ENCODE measurements at places on chromosomes 1 and 21. TPM values are rescaled to one million over a fixed set of nuclear protein-coding genes. Genes with fewer than 3 reads are reported as not detected.

DNA sequence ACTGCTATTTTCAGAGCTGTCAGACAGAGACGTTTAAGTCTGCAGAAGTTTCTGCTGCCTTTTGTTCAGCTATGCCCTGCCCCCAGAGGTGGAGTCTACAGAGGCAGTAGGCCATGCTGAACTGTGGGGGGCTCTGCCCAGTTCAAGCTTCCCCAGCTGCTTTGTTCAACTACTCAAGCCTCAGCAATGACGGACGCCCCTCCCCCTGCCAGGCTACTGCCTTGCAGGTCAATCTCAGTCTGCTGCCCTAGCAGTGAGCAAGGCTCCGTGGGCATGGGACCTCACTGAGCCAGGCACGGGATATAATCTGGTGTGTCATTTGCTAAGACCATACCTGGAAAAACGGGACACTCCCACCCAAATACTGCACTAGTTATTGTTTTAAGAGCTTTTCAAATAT is 219.7 kb downstream of the BRINP3 start:
- DNase-seq = no peak

The GPA33 gene
- total RNA-seq = not detected

DNA sequence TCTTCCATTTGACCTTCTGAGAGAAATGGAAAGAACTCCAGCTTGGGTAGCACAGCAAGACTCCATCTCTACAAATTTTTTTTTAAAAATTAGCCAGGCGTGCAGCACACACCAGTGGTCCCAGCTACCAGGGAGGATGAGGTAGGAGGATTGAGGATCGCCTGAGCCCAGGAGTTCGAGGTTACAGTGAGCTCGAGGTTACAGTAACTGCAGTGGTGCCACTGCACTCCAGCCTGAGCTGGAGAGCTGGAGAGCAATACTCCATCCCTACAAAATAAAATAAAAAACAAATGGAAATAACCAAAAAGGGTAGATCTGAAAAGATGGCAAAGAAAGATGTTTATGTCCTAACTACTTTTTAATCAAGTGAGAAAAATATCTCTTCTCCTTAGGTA is 14.5 kb downstream of the POGZ start:
- DNase-seq = no peak

GRCh38 chr21:41783476-41784180 is 16.8 kb upstream of the RIPK4 start:
- no peak for DNase-seq

DNA sequence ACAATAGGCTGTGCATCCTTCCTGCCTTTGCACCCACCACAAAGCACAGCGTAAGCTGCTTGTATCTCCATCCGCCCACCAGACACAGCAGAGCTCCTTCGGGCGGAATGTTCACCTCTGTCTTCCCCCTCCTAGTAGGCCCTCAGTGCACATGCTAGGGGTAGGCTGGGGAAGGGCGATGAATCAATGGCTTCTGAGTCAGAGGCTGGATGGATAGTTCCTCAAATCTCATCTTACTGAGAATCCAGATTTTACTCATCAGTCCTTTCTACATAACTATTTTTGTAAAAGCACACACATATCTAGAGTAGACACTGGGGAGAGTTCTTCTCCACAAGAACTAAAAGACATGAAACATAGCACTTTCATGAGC is 73.8 kb downstream of the BCAR3 start:
- DNase-seq = peak; percentile 87

- no peak for DNase-seq
Measured at GRCh38 chr1:101238031-101238628, 1.3 kb downstream of the S1PR1 start.

DNA sequence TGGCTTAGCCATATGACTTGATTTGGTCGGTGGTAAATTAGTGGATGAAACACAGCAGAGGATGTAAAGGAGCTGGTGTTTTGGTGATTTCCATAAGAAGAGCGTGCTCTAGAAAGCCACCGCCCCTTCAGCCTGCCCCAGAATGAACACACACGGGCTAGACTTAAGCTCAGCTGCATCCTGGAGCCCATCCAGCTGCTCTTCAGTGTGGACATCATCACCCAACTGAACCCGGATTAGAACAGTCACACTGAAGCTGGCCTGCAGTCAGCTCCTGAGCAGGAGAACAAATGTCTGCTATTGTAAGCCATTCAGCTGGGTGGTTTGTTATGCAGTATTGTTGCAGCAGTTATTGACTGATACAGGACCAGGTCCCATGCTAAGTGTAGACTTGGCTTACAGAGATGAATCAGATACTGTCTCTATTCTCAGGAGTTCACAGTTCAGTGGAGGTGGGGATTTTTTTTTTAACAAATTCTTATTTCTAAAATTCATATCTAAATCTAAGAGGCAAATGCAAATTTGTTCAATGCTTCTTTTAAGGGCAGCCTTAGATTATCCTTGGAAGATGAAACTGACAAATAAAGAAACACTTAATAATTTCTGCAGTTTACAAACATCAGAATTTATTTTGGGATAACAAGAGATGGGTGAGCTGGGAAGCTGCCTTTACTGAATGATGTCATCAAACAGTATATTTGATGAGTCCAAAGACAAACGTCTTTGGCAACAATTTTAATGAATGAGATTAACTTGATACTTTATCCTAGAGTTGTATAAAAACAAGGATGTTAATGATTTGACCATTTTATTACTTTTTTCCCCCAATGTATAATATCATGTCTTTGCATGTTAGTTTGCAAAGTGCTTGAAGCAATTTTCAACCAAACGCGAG is 251.2 kb downstream of the TRABD2B start:
- no peak for DNase-seq

DNA sequence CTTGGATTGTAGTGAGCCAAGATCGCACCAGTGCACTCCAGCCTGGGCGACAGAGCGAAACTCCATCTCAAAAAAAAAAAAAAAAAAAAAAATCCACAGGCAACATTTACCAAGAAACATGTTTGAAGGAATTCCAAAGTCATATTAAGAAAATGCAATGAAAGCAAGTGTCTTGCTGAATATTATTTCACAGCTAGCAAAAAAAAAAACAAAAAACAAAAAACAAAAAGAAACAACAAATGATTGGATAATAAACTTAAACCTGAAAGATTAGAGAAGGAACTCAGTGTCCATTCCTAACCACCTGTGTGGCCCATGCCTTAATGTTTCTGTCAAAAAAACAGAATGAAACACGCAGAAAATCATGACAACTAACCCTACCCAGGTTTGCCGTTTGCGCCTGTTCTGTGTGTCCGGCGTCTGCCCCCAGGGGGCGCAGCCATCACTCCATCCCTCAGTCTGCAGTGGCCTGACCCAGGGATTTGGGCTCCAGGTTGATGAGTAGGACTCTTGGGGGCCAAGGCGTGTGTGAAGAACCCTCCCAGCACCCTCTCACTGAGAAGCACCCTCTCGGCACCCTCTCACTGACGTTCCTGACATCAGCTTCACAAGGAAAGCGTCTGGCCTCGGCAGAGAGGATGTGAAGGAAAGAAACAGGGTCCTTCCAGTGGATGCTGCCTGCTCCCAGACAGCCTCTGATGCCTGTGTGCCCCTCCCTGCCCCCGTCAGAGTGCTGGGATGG is 19.2 kb upstream of the PTTG1IP start:
- DNase-seq = peak; percentile 97

DNA sequence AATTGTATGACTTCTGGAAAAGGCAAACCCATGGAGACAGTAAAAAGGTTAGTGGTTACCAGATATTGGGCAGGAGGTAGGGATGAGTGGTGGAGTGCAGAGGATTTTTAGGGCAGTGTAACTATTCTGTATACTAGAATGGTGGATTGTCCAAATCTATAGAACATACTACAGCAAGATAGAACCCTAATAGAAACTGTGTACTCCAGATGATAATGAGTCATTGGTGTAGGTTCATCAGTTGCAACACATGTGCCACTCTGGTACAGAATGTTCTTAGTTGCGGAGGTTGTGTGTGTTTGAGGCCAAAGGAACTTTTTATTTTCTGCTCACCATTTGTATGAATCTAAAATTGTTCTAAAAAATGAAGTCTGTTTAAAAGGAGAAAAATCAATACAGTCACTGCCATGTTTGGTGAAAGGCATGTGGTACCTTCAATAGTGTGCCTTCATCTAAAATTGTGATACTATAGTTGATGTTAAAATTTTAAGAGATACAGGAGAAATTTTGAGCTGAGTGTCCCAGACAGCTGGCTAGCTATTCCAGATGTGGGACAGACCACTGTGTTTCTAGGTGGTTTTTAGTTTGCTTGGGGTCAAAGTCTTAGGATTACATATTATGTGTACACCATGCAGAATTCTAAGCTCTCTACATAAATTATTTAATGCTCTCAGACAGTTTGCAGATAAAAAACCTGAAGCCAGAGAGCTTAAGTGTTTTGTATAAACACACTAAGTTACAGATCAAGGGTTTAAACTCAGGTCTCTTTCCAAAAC is 150.5 kb downstream of the RPS6KC1 start:
- DNase-seq = no peak

The MEX3A gene
- total RNA-seq = 0.88 TPM

The MTMR11 gene
- 13.3 TPM for total RNA-seq

GRCh38 chr1:78086697-78087096 is 40.9 kb downstream of the GIPC2 start:
- DNase-seq = no peak

DNA sequence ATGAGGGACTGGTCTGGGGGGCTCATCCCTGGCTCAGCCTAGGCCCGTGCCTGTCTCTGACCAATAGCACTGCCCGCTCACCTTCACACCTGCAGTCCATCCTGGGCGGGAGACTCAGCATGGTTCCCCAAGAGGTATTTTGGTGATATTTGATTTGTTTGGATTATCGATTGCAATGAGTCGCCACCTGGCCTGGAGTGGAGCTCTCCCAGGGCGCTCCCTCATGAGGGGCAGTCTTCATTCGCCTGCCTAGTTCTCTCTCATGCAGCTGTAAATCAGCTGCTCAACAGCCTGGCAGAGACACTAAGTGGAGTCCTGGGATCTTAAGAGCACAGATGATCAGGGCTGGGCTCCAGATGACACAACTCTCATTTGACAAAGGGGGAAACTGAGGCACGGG is 90.1 kb upstream of the ACTL8 start:
- DNase-seq = no peak

- no peak for DNase-seq
Measured at GRCh38 chr21:38861056-38861455, 55.3 kb downstream of the ETS2 start.

- DNase-seq = peak; percentile 82
Measured at GRCh38 chr1:96865731-96866685, 144.4 kb downstream of the PTBP2 start.

The LCE1E gene
- total RNA-seq = not detected

The CRYBG2 gene
- not detected for total RNA-seq

The BEST4 gene
- total RNA-seq = not detected

The LCE2C gene
- not detected for total RNA-seq

The KLF17 gene
- 0.36 TPM for total RNA-seq

DNA sequence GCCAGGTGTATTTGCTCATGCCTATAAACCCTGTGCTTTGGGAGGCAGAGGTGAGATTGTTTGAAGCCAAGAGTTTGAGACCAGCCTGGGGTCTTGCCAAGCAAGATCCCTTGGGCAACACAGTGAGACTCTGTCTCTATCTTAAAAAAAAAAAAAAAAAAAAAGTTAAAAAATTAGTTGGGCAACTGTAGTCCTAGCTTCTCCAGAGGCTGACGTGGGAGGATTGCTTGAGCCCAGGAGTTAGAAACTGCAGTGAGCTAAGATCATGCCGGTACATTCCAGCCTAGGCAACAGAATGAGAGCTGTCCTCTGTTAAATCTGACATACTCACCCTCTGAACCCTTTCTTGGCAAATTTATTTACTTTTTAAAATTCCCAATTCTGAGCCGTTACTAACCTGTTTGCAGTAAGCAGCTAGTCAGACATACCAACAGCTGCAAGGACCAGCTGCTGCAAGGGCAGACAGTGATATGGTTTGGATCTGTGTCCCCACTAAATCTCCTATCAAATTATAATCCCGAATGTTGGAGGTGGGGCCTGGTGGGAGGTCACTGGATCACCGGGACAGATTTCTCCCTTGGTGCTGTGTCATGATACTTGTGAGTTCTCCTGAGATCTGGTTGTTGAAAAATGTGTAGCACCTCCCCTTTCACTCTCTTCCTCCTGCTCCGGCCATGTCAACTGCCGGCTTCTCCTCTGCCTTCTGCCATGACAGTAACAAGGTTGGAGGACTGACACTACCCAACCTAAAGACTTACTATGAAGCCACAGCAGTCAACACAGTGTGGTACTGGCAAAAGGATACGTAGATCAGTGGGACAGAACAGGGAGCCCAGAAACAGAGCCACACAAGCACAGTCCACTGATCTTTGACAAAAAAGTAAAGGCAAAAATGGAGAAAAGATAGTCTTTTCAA is 10.6 kb downstream of the PARP1 start:
- DNase-seq = no peak

DNA sequence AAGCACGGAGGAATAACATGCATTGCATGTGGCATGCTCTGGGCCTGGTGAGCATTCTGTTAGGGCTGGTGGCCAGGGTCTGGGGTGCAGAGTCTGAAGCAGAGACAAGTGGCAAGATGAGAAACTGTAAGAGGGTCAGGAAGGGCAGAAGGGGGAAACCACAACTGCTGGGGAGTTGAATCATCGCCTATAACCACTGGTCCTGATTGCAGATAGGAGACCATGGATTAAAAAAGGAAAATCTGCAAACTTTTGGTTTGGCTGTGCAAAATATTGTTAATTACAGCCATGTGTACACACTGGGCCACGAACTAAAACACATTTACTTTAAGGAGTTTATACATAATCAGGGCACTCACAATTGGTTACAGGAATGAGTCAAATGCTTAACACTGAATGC is 76.6 kb downstream of the TGFBR3 start:
- no peak for DNase-seq

- DNase-seq = no peak
Measured at GRCh38 chr1:163093169-163093568, 24.0 kb downstream of the RGS4 start.

DNA sequence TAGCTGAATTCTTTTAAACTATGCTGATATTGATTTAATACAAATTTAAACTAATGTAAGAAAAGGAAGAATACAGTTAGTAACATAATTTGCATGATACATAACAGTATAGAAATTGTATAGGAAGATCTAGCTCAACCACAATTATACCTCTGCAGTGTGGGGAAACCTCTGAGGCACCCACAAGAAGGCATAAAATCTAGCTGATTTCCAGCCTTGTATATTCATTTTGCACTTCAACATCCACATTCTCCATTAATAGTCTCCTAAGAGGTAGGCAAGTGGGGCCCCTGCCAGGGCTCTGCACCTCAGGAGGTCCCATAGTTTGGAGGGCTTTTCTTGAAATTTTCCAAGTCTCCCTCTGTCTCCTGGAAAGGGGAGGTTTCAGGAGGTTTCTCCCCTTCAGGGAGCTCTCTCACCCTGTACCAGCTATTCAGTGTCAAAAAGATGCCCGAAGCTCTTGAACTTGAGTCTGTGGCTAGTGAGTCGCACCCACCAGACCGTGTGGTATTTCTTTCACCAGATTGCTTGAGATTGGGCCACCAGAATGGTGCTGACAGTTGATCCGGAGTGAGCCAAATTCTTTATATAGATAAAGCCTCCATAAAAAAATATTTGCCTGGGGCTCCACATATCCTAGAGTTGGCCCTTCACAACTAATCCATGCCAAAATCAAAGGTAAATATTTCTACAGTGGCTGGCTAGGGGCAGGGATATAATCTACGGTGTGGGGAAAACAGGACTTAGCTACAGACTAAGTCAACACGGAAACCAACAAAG is 108.2 kb downstream of the TIAM1 start:
- no peak for DNase-seq

Measured in osteoblast (primary cell).